ENCODE measurements at places on chromosomes 2 and 18.

GRCh38 chr2:161414042-161415033, 1.8 kb upstream of the TBR1 start:
- DNase-seq: no peak

DNA sequence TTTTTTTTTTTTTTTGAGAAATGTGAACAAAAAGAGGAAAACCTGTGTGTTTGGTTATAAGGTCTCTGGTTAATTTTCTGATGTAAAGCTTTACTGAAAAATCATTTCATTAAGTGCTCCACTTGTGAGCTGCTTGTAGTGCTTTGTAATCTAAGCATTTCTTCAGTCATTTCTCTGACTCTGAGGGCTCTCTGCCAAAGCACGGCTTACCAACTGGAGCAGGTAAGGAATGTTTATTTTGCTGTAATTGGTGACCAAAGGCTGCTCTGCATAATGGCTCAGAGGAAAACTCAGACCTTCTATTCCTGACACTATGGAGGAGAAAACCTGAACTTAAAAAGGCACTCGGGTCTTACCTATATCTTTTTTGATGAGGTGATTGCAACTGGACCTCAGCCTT, 848.8 kb downstream of the MBD2 start:
- no peak for DNase-seq

GRCh38 chr2:240464514-240465241, 29.2 kb downstream of the GPC1 start:
- DNase-seq: no peak

DNA sequence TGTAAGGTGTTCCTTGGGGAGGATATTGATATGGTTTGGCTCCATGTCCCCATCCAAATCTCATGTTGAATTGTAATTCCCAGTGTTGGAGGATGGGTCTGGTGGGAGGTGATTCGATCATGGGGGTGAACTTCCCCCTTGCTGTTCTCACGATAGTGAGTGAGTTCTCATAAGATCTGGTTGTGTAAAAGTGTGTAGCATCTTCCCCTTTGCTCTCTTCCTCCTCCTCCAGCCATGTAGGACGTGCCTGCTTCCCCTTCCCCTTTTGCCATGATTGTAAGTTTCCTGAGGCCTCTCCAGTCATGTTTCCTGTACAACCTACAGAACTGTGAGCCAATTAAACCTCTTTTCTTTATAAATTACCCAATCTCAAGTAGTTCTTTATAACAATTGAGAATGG, 458.7 kb downstream of the LPIN1 start:
- no peak for DNase-seq

GRCh38 chr2:15172825-15173224, 388.3 kb downstream of the NBAS start:
- DNase-seq: no peak

DNA sequence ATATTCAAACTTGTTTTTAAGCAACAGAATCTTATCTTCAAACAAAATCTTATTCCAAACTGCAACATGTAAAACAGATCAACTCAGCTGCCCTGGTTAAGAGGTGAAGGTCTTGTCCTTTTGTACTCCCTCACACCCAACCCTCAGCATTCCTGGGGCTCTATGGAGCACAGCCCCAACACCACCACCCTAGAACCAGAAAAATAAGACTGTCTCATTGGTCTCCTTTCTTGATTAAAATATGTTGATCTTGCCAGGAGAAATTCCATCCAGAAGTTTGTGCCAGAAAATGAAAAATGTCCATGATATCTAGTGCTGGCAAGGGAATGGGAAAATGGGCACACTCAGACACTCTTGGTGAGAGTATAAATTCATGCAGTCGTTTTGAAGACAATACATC, 62.1 kb upstream of the TMEM17 start:
- no peak for DNase-seq

GRCh38 chr2:239391286-239392071, 9.3 kb downstream of the HDAC4 start:
- DNase-seq: no peak

- no peak for DNase-seq
These were observed 48.4 kb upstream of the B3GNT7 start for GRCh38 chr2:231347081-231347480.

Measured in NCI-H2029 (cell line).